ENCODE measurements at places on chromosomes 12 and 14.

GRCh38 chr12:95989504-95990123 is 6.5 kb downstream of the HAL start:
- DNase-seq: no peak

DNA sequence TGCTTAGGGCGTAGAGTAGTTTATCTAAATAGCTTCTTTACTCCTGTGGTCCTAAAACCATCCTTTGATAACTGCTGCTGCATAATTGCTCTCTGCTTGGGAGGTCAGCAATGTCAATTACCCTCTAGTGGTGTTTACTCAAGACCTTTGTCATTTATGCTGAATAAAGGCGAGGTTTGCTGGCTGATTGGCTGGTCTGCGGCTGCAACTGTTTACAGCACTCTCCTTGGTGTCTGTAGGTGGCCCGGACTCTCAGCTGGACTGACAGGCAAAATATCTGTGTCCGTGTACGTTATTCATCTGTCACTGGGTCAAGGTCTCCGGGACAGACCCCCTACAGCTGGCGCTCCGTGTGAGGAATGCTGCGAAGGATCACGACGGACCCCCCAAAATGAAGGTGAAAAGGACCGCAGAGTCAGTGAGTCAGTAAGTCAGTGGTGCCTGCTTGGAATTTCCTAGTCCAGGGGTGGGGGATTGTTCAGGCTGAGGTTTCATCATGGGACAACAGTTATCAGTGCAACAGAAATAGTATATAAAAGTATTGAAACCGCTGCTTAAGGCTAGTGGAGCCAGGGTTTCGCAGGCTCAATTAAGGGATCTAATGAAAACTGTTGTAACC is 253.3 kb upstream of the DIO2 start:
- no peak for DNase-seq

GRCh38 chr12:21818627-21819026 is 44.1 kb upstream of the KCNJ8 start:
- DNase-seq: no peak

DNA sequence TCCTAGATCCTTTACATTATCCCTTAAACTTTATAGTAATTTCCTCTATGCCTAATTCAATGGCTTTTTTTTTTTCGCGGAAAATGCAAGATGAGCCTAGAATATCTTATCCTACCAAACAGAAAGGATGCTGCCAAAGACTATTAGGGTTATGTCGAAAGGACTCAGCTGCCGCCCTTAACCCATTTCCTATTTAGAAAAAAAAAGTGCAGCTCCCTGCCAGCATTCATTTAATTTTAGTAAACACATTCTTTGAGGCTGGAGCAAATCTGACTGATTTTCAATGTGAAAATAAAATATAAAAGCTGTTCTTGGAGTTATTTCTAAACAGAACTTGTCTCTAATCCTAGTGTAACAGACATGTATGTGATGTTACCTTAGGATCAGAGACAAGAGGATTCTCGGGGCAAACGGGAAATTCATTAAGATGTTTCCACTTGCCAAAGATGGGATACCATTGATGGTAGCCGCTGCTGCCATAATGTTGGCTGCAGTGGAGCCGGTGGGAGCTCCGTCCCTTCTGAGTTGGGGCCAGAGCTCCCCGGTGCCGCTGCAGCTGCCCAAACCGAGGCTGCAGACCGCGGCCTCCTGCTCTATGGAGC is 8.2 kb upstream of the A2M start:
- no peak for DNase-seq

DNA sequence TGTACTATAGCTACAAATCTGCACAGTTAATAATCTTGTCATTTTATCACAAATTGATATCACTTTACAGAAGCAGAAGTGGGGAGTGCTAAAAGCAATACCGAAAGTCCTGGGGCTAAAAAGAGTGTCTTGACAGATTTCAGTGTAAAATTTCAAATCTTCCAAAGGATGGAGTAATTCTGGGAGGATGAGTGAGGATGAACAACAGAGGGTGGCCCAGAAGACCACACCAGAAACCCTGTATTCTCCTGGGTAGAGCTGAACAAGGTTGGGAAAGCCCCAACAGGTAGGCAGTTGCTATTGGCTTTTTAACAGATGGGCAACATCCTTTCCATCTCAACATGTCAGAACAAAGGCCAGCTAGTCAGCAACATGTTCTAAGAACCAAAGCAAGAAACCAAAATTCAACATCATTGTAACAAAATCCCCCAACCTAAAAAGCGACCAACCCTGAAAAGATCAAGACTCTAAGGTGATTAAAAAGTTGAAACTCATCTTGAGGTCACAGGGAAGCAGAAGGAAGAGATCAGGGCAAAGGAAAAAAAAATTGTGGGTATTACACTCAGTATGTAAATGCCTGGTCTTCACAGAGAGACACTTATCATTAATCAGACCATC is 38.8 kb downstream of the CBX5 start:
- no peak for DNase-seq

DNA sequence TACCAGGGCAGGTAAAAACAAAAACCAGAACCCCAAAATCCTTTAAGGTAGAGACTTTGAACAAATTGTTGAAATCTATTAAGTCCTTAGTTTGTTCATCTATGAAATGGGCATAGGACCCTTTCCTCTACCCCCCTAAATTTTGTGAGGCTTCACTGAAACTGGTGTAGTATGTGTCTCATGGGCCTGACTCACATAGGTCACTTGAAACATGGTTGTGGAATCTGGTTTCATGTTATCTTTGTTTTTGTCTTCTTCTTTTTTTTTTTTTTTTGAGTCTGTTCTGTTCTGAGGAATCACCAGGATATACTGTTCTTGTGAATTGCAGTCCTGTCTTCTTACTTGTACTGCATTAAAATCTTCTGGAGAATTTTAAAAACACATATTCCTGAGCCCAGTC is 202.2 kb downstream of the KTN1 start:
- DNase-seq: no peak

GRCh38 chr14:36052063-36052462 is 124.5 kb downstream of the PTCSC3 start:
- DNase-seq: no peak

GRCh38 chr12:16282978-16283377 is 5.5 kb upstream of the SLC15A5 start:
- no peak for DNase-seq

DNA sequence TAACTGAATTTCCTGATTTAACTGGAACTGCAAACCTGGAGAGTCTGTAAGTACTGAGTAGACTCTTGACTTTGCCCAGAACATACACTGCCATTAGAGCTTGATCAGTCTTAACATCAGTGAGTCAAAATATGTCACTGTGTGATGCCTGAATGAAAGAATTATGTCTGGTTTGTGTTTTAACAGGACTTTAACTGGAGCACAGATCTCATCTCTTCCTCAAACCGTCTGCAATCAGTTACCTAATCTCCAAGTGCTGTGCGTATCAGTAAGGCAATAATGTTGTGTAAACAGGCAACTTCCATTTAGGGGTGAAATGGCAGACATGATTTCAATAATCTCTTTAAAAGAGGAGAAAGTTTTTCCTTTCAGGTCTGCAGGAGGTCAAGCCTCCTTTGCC is 97.0 kb downstream of the ZFC3H1 start:
- DNase-seq: no peak

- no peak for DNase-seq
These were observed 88.0 kb downstream of the VWF start for GRCh38 chr12:6036509-6036908.

Measured in AML-193 (cell line).